ENCODE measurements at places on chromosomes 2 and 18.

DNA sequence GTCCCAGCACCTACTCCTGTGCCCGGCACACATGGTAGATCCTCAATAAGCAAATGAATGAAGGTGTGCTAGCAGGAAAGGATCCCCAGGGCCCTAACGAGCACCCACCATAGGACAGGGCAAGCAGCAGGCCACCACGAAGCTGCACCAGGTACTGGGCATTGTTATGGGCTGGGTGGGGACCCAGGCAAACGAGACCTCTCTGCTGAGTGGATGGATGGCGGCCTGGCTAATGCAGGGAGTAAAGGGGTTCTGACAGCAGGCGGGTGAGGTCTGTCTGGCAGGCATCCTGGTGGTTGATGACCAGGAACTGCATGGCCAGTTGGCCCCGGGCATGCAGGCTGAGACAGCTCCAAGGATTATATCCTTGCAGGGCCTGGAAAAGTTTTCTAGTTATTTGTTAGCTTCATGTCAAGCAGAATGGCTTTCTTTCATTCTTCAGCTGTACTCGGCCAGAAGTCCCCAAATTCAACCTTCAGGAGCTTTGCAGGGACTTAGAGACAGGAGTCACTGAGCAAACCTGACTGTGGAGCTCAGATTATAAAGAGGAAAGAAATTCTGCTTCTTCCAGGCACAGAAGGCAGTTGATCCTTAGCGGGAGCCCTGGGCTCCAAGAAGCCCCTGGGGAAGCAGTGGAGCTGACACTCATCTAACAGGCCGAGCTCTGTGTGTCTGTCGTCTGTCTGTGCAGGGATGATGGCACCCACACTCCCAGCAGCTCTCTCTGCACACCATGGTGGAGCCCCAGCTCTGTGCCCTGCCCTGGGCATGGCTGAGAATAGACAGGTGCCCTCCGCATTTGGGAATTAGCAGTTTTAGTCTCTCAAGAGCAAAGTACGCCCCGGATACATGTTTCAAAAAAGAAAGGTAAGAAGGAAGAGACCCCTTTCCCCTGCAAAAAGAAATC lies 51.2 kb downstream of the SDC1 start:
- no peak for DNase-seq

- DNase-seq = no peak
Observed at GRCh38 chr2:23379220-23379695, 5.7 kb upstream of the KLHL29 start.

GRCh38 chr2:30681022-30681421 lies 126.2 kb downstream of the CAPN13 start:
- DNase-seq = no peak

GRCh38 chr2:53960476-53960875 lies 10.3 kb downstream of the PSME4 start:
- no peak for DNase-seq

- DNase-seq = no peak
Observed at GRCh38 chr2:65639156-65639864, 206.9 kb upstream of the SPRED2 start.

DNA sequence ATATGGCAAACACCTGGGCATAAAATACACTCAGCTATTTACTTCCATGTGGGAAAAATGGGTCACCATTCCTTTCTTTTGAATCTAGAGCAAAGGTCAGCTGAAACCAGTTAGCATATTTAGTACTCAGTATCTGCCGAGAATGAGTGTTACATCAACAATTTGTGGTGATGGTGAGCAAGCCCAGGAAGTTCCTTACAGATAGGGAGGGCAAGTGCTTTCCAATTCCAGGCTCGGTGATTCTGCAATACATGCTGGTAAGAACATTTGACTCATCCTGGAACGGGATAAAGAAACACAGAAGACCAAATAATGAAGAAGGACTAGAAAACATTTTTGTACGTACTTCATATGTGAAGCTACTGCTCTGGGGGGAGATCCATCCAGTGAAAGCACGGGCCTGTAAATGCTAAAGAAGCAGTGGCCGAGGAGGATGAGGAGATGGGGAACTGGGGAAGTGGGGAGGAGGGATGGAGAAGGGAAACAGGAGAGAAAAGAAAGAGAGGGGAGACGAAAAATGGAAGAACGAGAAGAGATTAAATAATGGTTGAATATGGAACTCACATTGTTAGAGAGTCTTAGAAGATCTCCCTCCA lies 251.9 kb downstream of the TTC32 start:
- no peak for DNase-seq

DNA sequence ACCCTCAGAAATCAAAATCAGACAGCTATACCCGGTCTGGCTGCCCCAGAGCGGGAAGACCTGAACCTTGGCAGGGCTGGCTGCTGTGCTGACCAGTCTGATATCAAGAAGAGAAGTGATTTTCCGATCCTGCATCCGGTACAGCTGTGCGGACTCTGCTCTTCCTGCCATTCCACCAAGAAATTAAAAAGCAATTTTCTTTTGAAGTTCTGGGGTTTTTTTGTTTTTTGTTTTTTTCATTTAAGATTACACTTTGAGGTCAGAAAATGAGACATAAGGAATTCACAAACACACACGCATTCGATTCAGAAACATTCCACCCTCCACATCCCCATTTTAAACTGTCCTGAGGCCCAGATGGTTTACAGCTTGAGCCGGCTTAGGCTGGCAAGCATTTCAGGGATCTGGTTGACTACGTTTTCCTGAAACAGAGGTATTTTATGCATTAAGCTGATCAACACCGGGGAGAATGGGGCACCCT lies 156.5 kb downstream of the COL6A3 start:
- DNase-seq = no peak

DNA sequence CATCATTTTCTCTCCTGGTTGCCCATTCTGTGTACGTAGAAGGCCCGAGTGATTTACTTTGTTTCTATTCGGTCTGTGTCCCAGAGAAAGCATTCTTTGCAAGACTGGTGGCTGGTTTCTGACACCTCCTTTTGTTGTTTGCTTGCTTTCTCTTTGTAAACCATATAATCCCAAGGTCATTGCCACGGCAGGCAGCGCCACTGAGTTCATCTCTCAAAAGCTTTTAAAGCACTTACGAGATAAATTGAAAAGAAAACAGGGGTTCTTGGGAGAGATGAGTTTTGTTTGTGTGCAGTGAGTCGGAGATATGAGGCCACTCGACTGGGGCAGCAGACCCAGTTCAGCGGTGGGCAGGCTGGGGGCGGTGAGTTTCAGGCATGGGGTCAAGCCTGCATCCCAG lies 137.6 kb downstream of the NCK2 start:
- DNase-seq = no peak

- no peak for DNase-seq
Observed at GRCh38 chr2:236910781-236911495, 174.8 kb upstream of the COPS8 start.

- peak; percentile 45 for DNase-seq
Observed at GRCh38 chr2:9690716-9691498, 60.1 kb upstream of the YWHAQ start.

DNA sequence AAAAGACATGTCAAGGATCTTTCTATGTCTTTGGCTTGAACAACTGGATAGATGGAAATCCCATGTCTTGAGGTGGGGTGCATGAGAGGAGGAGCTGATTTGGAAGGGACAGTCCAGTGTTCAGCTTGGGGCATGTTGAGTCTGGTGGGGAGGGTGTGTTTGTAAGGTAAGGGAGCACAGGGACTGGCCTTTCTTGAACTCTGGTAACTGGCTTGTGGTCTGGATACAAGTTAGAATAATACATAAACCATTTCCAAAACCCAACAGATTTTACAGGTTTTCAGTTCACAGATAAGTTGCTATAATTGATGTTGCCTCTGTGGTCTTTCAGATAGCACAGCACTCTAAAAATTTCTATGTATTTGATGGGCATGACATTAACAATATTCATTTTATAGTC lies 24.2 kb downstream of the RHBDD1 start:
- no peak for DNase-seq

- DNase-seq = no peak
Observed at GRCh38 chr2:197211881-197212342, 98.7 kb downstream of the ANKRD44 start.

- peak; percentile 85 for DNase-seq
Observed at GRCh38 chr2:234410526-234410925, 86.4 kb downstream of the ARL4C start.

DNA sequence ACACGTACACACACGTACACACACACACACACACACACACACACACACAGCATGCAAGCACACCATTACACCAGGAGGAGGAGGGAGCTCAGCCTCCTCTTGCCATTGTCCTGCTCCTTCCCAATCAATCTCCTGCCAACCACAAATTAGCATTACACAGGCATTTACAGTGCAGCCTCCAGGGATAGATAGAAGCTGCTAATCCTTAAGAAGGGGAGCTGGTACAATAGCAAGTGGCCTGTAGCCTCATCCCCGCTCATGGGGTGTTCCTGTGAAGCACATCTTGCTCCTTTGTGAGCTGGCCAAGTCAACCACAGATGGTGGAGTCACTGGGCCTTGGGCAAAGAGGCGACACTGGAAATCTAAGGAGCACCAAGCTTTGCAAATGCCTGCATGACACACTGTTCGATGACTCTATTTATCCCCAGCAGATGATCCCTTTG lies 110.3 kb upstream of the PKDCC start:
- peak; percentile 94 for DNase-seq

GRCh38 chr2:70702711-70703395 lies 65.1 kb downstream of the ADD2 start:
- DNase-seq = no peak

DNA sequence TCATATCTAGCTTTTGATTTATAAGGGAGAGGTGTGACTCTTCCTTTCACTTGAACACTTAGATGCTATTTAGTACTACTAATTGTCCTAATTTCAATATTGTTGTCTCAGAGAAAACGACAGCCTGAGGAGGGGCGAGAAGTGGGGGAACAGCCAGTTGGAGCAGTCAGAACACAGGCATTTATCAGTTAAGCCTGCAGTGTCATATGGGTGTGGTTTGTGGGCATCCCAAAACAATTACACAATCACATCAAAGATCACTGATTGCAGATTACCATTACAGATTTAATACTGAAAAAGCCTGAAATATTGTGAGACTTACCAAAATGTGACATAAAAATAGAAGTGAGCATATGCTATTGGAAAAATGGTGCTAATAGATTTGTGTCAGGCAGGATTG lies 15.8 kb downstream of the TMEM131 start:
- no peak for DNase-seq

DNA sequence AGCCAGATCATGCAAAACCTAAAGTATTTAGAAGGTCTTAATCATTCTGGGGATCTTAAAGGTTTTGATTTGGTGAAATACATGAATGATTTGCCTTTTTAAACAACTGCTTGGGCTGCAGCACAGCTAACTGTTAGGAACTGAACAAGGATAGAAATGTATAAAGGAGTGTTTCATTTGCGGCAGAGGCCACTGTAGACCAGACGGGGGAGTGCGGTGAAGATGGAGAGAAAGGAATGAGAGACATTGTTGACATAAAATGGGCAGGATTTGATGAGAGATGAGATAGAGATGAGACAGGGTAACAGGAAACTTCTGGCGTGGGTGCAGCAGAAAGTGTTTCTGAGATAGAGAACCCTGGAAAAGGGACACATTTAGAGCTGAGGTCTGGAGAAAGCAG lies 308.1 kb downstream of the TMX3 start:
- no peak for DNase-seq

GRCh38 chr2:200109421-200109820 lies 154.0 kb downstream of the MAIP1 start:
- no peak for DNase-seq

DNA sequence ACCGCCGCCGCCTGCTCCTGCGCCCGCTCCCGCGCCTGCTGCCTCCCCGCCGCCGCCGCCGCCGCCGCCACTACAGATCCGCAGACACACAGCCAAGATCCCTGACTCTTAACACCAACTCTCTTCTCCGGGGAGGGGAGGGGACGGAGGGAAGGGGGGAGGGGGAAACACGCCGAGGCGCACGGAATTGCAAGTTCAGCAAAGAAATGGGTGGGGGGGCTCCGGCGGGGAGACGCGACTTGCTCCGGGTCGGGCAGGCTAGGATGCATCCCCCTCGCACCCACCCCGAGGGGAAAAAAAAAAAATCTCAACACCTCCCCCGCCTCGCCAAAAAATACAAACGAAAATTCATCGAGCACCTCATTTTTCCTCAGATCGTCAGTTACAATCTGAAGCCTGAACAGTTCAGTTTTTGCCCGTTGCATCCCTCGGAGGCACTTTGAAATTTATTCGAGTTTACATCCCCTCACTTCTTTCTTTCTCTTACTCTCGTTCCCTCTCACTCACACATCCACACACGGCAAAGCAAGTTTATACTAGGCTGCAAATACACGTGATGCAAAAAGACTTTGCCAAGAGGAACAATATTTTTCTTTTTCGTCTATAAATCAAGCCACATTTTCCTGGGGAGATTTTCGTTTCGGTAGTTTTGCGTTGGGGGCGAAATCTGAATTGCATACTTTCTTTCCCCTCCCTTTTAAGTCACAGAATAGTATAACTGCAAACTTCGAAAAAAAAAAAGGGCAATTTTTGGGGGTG lies at the start of gene TCF4:
Gene TCF4, minus strand, starts transcription at position 82 of the 759 bp plus-strand sequence. CDS start 1,076 bp downstream, outside the sequence.
- DNase-seq = peak; percentile 63

- DNase-seq = no peak
Observed at GRCh38 chr2:143294068-143294467, 164.8 kb downstream of the ARHGAP15 start.

DNA sequence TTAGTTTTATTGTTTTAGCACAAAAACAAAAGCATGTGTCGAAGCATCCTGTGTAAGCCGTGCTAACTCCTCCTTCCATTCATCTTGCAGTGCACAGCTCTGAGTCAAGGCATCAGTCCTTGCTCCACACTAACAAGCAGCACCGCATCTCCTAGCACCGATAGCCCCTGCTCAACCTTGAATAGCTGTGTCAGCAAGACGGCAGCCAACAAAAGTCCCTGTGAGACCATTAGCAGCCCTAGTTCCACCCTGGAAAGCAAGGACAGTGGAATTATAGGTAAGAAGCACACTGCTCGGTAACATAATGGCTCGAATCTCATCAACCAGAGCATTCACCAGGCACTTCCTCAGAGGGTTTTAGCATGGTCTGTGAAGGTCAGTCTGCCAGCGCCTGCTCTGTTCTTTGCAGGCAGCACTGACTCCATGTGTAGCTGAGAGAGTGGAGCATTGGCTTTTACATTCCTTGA lies 136.2 kb downstream of the WDSUB1 start:
- DNase-seq = no peak

DNA sequence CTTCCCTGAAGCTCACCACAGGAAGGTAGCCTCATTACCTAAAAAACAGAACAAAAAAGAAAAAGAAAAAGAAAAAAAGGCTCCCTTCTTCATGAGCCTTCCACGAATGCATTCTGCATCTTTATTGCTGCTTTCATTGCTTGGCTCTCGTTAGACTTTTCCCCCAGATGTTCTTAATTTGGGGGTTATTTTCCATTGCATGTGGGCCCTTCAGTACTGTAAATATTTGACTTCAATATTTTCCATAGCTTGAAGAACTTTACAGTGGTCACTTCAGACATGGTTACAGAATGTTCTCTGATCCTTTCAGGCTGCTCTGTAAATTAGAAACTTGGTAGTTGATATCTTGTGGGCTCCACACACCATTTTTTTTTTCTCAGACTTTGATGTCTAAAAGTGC lies 65.6 kb upstream of the COPS8 start:
- no peak for DNase-seq

- DNase-seq = no peak
Observed at GRCh38 chr2:142562900-142563299, 314.6 kb upstream of the KYNU start.

All from ELF-1 (cell line).